ENCODE measurements at places on chromosomes 16 and 17.
A peak's percentile ranks its signal among the peaks of the same experiment; 100 is the strongest.

- DNase-seq, result no peak
These were observed 56.2 kb downstream of the ELAC2 start for GRCh38 chr17:12961655-12962054.

- DNase-seq, result no peak
These were observed 116.8 kb downstream of the HIC1 start for GRCh38 chr17:2171702-2172076.

DNA sequence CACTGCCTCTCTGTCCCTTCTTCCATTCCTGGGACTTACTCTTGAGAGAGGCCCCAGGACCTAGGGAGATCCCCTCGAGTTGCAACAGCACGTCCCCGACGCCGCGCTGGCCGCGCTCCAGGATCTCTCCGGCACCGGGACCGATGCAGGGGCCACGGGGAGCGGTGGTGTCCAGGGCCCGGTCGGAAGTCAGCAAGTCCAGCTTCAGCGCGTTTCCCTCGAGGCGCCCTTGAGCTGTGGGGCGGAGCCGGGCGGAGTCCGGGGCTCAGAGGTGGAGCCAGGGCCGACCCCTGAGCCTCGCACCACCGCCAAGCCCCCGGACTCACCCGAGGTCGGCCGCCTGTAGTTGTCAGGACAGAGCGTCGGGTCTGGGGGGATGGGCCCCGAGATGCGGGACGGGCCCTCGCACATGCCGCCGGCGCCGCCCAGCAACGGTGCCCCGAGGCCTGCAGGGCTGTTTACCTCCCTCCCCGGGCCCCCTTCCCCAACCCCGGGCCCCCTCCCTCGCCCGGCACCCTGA is 458 bp downstream of the ENKD1 start:
- peak; percentile 61 for DNase-seq

- DNase-seq, result peak; percentile 57
These were observed 5.9 kb upstream of the XYLT1 start for GRCh38 chr16:17476414-17477259.

- no peak for DNase-seq
These were observed 102.6 kb downstream of the WSCD1 start for GRCh38 chr17:6172642-6173330.

DNA sequence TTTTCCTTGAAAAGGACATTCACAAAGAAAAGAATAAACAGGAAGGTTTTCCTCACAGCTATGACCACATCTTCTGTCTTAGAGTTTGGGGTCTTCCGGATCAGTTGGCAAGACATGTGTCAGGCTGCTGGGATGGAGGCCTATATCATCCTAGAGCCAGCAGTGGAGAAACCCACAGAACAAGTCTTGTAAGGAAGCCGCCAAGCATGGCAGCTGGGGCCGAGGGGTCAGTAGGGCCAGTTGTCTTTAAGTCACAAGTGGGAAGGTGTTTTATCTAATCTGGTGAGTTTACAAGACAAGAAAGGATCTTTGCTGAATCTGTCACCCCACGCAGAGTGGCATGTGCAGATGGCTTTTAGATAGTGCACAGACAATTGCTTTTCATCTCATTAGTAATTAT is 25.7 kb downstream of the SCNN1B start:
- no peak for DNase-seq

DNA sequence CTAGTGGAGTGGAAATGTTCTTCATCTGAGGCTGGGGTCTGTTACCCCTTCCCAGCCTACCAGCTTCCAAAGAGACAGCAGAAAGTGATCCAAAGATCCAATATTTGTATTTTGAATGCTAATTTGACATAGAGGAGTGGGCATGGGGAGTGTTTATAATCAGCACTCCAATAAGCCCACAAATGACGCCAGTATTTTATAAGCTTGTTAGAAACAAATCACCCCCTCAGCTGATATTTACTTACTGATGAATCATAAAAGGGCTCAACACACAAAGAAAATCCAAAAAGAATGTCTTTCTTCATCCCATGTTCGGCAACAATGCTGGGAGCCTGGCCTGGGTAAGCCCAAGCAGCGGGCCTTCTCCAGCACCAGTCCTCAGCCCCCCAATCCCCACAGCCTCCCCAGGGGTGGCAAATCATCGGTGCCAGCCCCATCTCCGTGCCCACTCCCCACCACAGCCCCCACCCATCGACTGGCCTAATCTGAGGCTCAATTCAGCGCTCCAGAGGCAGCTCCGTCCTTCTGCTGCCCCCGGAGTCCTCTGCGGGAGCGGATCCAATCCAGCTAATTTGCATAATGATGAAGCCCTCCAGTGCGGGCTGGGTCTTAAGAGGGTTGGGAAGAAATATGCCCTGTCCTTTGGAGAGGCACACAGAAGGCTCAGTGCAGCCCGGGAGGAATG is 169.5 kb downstream of the C16orf78 start:
- DNase-seq, result no peak

- no peak for DNase-seq
These were observed 38.8 kb downstream of the BAHCC1 start for GRCh38 chr17:81434072-81434471.

DNA sequence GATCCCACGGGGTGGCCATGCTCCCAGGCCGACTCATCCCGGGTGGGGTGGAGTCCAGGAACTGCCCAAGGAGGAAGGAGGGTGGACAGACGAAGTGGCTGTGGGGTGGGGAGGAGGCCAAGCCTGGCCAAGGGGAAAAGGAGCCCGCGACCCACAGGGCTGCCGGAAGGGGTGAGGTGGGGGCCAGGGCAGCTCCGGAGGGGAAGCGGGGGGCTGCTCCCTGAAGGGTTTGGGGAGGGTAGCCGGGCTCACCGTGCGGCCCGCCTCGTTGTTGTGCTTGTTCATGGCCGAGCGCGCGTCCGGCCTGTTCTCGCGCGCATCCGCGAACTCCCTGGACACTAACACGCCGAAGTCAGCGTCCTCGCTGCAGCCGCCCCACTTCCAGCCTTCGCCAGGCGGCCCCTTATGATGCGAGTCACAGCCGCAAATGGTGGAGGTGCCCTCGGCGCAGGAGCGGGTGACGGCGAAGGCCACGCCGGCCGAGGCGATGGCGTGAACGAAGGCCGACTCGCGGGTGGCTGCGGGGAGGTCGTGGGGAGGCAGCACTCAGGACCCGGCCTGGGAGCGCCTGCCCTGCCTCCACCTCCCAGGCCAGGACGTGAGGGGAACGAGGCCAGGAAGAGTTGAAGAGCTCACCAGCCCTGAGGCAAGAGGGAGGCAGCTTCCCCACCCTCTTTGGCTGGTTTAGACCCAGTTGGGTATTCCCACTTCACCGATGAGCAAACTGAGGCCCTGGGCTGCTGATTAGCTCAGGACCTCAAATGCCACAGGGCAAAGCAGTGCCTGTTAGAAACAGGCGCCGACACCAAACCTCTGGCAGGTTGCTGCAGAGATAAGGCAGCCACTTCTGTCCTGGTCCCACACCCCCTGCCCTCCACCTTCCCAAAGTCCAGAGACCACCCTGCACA is 48.7 kb downstream of the WNT3 start:
- DNase-seq, result no peak

DNA sequence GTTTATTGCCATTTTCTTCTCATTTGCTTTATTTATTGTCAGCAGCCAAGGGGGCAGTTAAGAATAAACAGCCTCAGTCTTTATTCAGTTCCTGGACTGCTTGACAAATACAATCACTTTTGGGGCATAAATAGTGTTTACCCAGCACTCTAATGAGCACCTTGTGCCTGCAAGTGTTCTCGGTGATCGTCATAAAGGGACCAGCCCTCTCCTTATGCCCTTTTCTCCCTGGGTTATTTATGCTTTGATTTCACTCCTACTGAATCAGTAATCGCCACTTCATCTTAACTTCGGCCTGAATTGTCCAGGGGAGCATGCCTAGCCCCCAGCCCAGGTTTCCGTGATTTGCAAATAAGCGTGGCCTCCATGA is 55.7 kb upstream of the CACNG5 start:
- no peak for DNase-seq

GRCh38 chr17:42334677-42335076 is 46.4 kb downstream of the STAT5A start:
- DNase-seq, result no peak

DNA sequence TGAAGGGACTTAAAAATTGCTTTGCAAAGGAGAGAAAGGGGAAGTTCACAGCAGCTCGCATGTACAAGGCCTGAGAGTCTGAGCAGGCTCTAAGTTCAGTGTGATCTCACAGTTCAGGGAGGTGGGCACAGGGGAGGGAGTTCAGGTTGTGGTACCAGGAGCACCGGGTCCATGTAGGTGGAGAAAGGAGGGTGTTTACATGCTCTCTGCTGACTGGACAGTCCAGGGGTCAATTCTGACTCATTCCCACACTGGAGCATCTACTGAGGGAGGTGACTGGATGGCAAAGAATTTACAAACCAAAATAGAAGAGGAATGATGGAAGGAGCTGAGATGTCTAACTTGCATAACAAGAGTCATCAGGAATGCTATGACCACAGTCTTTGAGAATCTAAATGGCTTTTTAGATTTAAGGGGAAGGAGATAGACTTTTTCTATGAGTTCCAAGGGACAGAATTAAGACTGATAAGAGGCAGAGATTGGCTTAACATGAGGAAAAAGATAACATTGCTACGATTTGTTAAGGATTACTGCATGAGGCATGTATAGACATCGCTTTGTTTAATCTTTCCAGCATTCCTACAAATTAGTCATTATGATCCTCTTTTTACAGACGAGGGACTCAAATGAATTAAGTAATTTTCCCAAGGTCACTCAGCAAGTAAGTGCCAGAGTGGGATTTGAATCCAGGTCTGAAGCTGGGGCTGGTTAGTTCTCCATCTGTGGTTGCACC is 29.9 kb downstream of the MIS12 start:
- DNase-seq, result peak; percentile 48

- DNase-seq, result no peak
These were observed 24.0 kb downstream of the CCR7 start for GRCh38 chr17:40541060-40541872.

All from NB4 (cell line).